SK-N-SH treated with all-trans-retinoic acid at 6 μM for 48 hours (cell line): ENCODE measurements at places on chromosomes 4 and X.
A peak's percentile ranks its signal among the peaks of the same experiment; 100 is the strongest.

DNA sequence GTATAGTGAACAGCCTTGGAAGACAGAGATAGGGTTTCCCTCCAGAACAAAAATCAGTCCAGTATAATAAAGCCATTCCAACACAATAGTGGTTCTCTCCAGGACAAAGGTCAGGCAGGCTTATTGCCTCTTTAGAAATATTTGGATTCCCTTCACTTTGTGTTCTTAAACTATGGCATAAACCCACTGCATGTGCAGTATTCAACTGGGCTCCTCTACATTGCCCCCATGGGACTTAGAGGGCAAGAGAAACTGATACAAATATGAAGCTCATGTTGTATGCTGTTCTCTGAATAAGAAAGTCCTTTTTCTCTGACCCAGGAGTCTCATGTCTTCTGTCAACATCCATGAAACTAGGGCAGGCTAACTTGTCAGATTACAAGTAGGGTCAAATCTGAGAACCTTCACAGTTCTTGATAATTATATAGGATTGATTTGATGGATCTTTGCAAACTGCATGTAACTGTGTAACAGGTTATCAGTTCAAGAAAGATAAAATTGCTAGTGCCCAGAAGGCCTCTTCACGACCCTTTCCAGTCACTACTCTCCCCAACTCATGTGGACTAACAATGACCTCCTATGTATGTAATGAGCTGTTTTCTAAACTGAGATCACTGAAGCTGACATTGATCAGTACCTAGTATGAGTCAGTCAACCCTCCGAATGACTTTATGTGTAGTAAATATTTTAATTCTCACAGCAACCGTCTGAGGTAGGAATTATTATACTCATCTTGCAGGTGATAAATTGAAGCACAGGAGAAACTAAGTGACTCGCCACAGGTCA, 31.9 kb upstream of the FAM9C start:
- peak; percentile 32; the same call in 2 of the 3 replicates for ATAC-seq

DNA sequence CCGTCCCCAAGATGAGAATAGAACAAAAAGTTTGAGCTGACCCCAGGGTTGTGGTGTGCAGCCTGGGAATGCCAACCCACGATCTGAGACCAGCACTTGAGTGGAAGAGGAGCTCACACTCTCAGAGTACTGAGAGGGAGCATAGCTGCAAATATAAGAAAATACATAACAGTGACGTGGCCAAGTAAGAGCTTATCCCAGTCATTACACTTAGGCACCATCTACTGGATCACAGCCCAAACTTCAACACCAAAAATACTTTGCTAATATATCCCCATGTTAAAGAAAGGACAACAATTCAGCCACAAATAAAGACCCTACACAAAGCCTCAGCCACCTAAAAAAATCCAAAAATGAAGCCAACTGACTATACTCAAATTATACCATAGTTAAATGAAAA, 33.3 kb upstream of the CXCL6 start:
- ATAC-seq, result no peak

- ATAC-seq, result no peak
These were observed 15.3 kb downstream of the CCNG2 start for GRCh38 chr4:77172336-77172735.

GRCh38 chr4:77911842-77912450, 49.3 kb downstream of the MRPL1 start:
- no peak for ATAC-seq

DNA sequence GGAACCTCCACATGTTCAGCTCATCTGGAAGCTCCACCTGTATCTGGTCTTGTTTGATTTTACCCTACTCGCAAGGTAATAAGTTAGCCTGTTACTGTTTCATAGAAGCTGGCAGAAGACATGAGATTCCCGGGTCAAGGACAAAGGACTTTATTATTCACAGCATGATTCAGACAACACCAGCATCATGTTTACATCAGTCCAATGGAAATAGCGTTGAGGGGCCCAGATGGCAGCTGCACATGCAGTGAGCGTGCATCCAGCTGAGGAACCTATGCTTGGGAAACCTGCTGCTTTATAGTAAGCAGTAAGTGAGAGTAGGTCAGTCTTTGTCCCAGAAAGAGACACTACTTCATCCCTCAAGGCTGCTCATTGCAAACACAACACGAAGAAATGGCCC, 19.8 kb downstream of the TSPAN5 start:
- ATAC-seq, result no peak

- ATAC-seq, result no peak
These were observed 39.4 kb downstream of the SAT1 start for GRCh38 chrX:23822397-23822796.

GRCh38 chr4:106602711-106603110, 234.1 kb upstream of the GIMD1 start:
- ATAC-seq, result no peak

DNA sequence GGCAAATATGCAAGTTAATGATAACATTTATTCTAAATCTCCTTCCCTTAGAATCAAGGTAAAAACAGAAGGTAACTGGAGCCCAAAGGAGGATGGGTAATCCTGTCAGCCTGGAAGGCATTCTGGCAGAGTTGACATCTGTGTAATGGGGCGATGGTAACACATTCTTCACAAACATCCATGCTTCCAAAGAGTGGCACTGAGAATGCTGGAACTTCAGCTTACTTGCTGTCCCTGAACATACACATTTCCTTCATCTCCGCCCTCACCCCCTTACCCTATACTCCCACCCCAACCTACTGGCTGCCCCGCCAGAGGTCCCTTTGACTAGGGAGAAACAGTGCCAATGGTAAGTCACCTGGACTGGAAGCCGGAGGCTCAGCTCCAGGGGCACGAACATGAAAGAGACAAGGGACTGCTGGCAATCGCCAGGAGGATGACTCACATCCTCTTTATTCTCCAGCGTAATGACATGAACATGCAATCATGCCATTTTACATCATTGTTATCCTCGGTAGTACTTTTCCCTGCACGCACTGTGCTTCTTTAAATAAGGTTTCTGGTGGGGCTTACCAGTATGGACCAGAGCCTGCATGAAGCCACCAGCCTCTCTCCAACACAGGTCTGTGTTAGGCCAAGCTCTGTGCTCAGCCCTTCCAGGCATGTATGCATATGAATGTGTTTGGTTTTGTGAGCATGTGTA, 694.2 kb upstream of the TENM3 start:
- peak; percentile 98 for ATAC-seq

DNA sequence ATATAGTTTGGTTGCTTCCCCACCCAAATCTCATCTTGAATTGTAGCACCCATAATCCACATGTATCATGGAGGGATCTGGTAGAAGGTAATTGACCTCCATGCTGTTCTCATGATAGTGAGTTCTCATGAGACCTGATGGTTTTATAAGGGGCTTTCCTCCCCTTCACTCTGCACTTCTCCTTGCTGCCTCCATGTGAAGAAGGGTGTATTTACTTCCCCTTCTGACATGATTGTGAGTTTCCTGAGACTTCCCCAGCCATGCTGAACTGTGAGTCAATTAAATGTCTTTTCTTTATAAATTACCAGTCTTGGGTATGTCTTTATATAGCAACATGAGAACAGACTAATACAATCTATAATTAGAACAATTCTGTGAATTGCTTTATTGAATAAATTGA, 11.9 kb upstream of the DCAF4L1 start:
- ATAC-seq, result no peak

GRCh38 chrX:28189011-28189410, 207.8 kb upstream of the DCAF8L1 start:
- no peak for ATAC-seq

DNA sequence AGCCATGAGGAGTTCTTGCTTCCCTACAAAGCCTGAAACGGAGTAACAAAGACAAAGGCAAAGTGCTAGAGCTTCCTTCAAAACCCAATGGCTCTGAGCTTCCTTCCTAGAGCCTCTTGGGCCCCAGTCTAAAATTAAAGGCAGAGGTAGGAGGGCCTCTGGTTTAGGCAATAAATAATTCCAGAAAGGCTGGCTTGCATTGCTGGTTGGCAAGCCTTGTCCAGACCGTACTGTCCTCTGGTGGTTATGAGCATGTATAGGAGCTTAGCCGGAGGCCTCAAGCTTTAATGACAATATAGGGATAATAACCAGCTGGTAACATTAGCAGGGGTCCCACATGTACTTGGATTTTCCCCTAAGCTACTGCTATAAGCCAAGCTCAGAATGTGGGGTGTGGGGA, 237.3 kb downstream of the AR start:
- ATAC-seq, result no peak

GRCh38 chrX:49212861-49213260, 12.9 kb upstream of the SYP start:
- ATAC-seq, result no peak

DNA sequence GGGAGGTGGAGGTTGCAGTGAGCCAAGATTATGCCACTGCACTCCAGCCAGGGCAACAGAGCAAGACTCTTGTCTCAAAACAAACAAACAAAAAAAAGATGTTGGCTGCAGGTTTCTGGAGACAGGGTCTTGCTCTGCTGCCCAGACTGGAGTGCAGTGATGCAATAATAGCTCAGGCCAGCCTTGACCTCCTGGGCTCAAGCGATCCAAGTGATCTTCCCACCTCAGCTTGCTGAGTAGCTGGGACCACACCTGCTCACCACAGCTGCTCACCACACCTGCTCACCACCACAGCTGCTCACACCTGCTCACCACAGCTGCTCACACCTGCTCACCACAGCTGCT, 29.9 kb upstream of the CPLX1 start:
- ATAC-seq, result no peak

GRCh38 chr4:150583287-150584110, 1.5 kb downstream of the MAB21L2 start:
- ATAC-seq, result peak; percentile 65

DNA sequence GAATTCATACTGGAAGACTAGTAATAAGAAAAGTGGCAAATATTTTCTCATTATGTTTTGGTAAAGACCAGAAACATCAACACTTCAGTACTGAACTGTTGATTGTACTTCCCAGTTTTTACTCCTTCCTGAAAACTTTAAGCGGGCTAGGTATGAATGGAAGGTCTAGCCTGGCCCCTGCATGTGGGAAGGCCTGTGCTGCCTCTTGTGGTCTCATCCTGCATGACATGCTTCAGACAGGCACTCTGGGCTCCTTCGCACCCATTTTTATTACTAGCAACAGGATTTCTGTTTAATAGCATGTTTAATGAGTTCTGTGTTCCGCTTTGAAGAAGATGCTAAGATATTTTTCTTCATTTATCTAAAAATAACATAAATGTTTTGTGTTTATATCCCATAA, 279.1 kb downstream of the ANK2 start:
- ATAC-seq, result peak; percentile 67; the same call in 2 of the 3 replicates

DNA sequence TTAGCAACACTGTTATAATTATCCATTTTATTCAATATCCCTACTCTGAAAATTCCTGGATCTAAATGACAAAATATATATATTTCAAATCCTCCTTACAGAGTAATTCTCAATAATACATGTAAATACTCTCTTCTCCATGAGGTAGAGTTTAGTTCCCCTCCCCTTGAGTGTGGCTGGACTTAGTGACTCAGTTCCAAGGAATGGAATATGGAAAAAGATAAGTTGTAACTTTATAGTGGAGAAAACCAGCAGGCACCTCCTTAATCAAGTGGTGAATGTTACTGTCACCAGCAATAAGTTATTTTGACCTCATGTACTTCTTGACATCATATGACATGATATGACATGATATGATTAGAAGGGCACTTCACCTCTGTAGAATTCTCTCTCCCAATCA, 302.0 kb downstream of the RAB28 start:
- ATAC-seq, result no peak

- no peak; the same call in 2 of the 3 replicates for ATAC-seq
These were observed 57.2 kb upstream of the RAB9B start for GRCh38 chrX:103889216-103889615.

GRCh38 chr4:13872155-13872554, 244.6 kb upstream of the BOD1L1 start:
- 0 out of 3 replicates have a peak, but pooled peaks have one; percentile 44 for ATAC-seq

DNA sequence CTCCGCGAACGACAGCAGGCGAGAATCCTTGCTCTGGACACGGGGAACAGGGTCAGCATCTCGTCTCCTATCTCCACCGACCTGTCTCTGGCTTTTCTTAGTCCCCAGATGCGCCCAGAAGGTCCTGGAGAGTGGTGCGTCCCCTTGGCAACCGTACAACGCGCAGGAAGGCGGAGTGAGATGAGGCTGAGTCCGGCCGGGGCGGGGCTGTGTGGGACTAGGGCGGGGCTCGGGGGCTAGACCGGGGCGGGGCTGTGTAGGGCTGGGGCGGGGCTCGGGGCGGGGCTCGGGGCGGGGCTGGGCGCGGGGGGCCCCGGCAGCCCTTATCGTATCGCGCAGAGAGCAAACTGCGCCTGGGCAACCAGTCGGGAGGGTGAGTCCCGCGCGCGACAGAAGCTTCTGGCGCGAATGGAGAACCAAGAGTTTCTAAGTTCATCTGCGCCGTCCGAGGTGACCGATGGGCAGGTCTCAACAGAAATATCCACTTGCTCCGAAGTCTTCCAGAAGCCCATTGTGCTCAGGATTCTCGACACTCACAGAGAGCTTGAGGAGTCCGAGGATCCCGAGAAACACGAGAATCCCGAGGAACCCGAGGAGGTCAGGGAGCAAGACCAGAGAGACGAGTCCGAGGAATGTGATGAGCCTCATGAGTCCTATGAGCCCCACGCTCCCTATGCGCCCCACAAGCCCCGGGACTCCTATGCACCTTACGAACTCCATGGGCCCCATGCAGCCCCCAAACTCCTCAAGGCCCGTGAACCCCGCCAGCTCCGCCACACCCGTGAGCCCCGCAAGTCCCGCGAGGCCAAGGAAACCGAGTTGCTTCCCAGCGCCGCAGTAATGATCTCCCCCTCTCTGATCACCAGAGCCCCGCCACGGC, 24.9 kb downstream of the ARL9 start:
- peak; percentile 95 for ATAC-seq

DNA sequence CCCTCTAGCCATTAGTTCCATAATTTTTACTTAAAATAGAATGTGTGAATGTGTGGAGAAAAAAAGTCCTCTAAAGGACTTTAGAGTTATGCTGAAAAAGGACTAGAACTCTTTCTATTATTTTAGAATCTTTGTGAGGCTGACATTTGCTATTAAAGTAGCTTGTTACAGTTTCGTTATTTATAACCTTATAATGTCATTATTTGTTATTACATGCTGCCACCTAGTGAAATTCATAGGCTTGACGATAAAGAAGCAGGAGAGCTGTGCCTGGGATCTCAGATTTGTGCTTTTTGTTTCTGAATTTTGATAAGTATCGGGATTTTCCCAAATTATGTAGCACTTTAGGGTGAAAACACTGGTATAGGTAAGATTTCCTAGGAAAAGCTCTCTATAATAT, 38.5 kb upstream of the TAPT1 start:
- ATAC-seq, result peak; percentile 88

- ATAC-seq, result no peak
These were observed 15.5 kb downstream of the NAT8L start for GRCh38 chr4:2074588-2074987.

- ATAC-seq, result 0 out of 3 replicates have a peak, but pooled peaks have one; percentile 1
These were observed 56.4 kb downstream of the C4orf51 start for GRCh38 chr4:145736241-145736831.

DNA sequence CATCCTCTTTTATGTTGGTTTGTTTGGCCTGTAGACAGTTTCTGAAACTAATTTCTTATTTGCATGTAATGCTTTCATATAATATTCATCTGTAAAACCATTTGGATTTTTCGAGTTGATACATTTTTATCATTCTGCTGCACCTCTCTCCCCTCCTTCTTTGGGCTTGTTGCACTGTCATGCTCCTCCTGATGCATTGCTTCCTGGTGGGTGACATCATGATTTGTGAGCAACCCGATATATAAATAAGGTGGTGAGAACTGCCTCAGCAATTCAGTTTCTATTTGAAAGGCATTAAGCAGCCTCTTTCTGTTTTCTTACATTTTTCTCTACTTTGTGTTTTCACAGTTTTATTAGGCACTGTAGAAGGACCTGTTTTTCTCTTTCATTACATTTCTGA, 515.7 kb downstream of the RPA4 start:
- peak; percentile 81 for ATAC-seq
